ENCODE measurements at places on chromosomes 16 and 17. TPM values are rescaled to one million over a fixed set of nuclear protein-coding genes. Genes with fewer than 3 reads are reported as not detected.

Gene C17orf78
- not detected for total RNA-seq

Gene ERN2
- 0.38 TPM for total RNA-seq

Gene KRT33B
- not detected for total RNA-seq

Gene MT1M
- not detected for total RNA-seq

Gene CCR7
- total RNA-seq, result not detected

Gene GEMIN4
- total RNA-seq, result 18.7 TPM

Gene AGRP
- total RNA-seq, result not detected

Gene KRTAP4-5
- not detected for total RNA-seq

Gene AOC2
- 44.6 TPM for total RNA-seq

Gene DOC2B
- total RNA-seq, result 34.4 TPM

Gene LPO
- 0.44 TPM for total RNA-seq

Gene C16orf89
- 1.2 TPM for total RNA-seq

Gene RAB37
- 1.6 TPM for total RNA-seq

Gene CMTM2
- not detected for total RNA-seq

Gene ACSF2
- 14.0 TPM for total RNA-seq
